NCI-H187 treated with DMSO at 0.1 percent for 48 hours (cell line): ENCODE measurements at places on chromosomes 12 and 14.
A peak's percentile ranks its signal among the peaks of the same experiment; 100 is the strongest.

DNA sequence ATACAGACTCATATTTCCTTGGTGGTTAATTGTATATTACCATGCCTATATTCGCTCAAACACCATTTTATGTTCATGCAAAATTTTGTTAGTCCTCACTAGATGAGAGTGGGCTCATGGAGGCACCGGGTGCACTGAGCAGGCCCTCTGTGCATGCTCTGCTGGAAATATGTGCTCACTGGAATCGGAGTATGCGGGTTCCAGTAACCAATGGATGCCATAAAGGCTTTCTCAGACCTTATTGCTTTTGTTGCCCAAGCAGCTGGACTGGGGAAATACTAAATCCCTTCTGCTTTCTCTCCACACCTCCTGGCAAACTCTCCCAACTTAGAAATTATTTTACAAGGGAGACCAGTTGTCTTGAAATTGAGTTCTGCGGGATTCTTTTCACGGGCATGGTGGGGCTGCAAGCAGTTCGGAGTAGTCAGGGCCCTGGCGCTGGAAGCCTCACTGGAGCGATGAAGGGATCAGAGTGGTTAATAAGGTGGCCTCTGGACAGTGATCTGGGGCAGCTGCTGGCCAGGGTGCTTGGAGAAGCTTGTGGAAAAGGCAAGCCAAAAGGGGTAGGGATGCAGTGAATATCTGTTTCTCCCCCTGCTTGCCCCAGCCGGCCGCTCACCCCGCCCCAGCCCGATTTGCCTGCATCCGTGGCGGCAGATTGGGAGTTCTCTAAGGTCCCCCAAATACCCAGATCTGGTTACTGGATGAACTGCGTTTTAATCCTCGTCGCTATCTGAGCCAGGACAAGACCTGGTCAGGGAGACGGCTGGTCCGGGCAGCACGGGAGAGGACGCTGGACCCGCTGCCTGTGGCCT, 7.4 kb upstream of the HOXC6 start:
- DNase-seq, result no peak

- peak; percentile 82 for DNase-seq
These were observed 50.0 kb upstream of the STON2 start for GRCh38 chr14:81450100-81450531.

GRCh38 chr12:57770734-57771133, 1.2 kb downstream of the METTL1 start:
- no peak for DNase-seq

DNA sequence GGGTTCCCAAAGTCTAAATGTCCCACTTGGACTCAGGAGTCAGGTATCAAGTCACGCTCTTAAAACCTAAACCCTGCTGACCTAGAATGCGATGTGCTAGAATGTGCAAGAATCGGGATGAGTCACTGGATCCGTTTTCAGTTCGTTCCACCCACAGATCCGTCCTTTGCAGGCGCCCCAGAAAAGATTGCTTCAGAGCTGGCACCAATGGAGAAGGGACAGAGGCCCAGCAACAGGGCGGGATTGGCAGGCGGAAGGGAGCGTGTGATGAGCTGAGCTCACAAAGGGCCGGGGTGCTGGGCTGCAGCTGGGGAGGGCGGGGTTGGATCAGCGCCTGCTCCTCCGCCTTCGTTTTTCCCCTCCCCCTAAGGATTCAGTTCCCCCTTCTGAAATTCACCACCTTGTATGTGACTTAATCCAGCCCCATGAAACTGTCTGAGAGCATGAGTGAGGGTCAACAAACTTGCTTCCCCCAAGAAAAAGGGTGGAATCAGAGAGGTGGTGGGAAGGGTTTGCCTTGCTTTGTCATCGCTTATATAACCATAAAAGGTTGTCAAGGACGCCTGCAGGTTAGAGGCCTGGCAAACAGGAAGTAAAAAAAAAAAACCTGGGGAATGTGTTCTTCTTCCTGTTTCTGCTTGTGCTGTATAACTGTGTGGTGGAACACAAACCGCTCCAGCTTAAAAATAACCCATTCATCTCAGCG, 2.8 kb upstream of the UBC start:
- DNase-seq, result no peak

GRCh38 chr12:49750027-49750995, 9.0 kb downstream of the TMBIM6 start:
- DNase-seq, result no peak

DNA sequence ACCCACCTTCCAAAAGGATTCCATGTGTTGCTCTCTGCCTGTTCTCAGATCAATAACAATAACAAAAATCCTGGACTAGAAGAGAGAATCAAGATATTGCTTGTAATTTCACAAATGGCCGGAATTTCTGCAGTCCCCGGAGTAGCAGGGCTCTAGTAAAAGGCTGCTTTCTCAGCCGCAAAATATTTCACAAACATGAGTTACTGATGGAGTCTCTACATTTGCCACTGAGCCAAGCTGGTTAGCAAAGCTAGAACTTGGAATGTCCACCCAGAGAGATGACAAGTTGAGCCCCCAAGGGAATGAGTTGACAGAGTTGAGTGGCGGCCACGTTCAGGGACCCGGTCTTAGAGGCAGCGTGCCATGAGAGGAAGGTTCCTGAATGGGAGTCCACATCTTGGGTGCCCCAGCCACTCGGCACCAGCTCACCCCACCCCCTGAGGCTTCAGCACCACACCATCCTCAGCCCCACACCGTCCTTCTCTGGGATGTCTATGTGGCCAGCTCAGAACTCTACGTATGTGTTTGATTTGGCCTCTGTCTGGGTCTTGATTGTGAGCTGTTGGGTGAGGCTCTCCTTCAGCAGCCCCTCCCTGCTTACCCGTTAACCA, 15.9 kb downstream of the FBLN5 start:
- DNase-seq, result no peak

GRCh38 chr12:14751986-14752385, 51.3 kb downstream of the WBP11 start:
- no peak for DNase-seq

GRCh38 chr12:62166525-62166924, 93.7 kb upstream of the USP15 start:
- DNase-seq, result no peak

DNA sequence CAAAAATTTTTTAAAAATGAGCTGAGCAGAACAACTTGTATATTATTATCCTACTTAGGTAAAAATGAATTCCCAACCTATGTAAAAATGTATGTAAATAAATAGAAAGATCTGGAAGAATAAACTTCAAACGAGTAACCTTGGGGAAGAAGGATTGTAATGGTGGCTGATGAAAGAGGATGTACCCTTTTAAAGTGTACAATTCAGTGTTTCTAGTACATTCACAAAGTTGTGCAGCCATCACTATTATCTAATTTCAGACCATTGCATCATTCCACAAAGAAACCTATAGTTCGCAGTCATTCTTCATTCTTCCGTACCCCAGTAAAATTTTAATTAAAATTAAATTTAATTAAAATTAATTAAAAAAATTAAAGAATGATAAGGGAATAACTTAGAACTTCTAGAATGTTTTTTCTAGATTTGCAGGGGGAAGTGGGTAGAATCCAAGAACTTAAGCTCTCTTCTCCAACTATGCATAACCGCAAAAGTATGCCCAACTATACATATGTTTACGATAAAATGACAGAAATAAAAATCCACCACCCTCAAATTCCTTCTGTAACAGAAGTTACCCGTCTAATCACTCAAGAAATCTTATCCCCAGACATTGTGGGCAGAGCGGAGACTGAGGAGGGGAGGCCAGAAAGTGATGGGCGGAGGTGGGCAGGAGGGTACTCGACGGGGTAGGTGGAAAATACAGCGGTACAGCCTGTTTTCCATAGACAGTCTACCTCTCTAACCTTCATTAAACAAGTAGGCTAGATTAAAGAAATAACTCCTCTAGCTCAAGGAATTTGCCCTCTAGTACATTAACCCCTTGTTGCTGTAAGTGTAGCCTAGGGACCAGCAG, 921 bp downstream of the DEPDC4 start:
- no peak for DNase-seq

- peak; percentile 81 for DNase-seq
These were observed 34.5 kb upstream of the VRK1 start for GRCh38 chr14:96762650-96763049.

DNA sequence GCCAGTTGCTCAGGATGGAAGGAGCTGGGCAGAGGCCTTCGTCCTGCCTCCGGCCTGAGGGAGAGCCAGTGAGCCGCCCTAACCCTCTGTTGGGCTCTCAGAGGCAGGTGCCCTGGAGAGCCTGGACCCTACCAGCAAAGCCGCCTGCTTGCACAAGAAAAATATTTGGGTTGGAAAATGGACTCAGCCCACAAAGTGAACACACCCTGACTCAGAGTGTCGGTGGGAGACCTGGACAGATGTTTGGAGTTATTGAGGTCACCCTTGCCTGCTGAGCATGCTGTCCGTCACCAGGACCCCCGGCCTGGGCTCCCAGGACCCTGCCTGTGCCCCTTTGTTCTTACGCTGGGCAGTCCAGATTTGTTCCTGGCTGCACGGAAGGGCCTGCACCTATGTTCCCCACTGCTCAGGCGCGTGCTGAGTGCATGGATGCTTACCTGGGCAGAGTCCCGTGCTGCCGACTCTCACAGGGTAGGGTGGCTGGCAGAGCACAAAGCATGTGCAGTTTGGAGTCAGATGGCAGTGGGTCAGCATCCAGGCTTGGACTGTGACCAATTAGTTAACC, 22.4 kb downstream of the FAM181A start:
- DNase-seq, result no peak

DNA sequence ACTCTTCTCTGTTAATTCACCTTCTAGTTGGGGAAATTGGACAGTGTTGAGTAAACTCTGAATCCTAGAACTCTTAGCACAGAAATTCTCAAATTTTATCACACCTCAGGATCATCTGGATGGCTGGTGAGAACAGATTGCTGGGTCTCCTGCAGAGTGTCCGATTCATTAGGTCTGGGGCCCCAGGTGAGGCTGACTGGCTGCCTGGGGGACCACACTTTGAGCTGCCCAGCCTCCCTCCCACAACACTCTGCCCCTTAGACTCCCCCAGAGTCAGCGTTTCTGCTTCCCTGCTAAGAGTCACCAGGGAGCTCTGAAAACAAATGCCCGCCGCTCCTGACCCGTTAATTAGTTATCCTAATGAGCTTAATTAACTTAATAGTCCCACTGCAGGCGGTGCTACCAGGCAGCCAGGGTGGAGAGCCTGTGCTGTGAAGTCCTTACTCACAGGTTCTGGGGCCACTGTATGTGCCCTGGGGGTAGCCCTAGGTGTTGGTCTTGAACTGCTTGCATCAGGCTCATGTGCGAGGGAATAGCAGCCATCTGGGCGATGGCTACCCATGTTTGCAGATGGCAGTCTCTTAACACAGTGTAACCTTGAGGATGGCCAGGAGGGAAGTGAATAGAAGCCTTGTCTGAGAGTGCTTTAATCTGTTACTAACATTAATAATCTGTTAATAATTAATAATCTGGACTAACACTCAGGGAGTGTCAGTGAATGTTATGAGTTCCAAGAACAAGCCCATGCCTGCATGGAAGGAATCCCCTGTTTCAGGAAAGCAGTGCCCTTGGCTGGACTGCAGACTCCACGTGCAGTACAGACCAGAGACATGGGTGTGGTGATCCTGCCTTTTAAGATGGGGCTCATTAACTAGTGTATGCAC, 35.6 kb downstream of the AACS start:
- no peak for DNase-seq

GRCh38 chr12:130444061-130444460, 106.4 kb downstream of the PIWIL1 start:
- no peak for DNase-seq

DNA sequence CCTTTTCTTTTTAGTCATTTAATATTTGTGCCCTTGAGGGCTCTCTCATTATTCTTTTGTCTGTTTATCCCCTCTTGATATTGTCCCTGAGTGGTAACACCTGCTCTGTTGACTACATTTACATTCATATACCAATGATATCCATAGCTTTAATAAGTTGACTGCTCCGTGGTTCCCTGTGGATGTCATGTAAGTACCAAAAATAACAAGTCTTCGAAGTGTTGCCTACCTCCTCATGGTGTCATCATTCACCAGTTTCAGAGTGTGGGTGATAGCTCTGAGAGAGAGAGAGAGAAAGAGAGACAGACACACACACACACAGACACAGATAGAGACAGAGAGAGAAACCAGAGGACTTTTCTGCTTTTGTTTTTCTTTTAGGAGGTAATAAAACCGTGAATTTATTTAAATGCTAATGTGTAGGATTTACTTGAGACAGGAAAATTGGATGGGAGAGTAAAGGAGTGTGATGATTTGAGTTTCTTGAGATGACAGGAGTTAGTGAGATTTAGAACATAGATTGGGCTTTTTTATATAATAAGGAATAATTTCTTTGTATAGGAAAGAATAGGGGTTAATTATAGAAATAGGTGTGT, 52.2 kb downstream of the PAPOLA start:
- DNase-seq, result no peak

GRCh38 chr14:85241022-85241855, 288.7 kb upstream of the FLRT2 start:
- no peak for DNase-seq

DNA sequence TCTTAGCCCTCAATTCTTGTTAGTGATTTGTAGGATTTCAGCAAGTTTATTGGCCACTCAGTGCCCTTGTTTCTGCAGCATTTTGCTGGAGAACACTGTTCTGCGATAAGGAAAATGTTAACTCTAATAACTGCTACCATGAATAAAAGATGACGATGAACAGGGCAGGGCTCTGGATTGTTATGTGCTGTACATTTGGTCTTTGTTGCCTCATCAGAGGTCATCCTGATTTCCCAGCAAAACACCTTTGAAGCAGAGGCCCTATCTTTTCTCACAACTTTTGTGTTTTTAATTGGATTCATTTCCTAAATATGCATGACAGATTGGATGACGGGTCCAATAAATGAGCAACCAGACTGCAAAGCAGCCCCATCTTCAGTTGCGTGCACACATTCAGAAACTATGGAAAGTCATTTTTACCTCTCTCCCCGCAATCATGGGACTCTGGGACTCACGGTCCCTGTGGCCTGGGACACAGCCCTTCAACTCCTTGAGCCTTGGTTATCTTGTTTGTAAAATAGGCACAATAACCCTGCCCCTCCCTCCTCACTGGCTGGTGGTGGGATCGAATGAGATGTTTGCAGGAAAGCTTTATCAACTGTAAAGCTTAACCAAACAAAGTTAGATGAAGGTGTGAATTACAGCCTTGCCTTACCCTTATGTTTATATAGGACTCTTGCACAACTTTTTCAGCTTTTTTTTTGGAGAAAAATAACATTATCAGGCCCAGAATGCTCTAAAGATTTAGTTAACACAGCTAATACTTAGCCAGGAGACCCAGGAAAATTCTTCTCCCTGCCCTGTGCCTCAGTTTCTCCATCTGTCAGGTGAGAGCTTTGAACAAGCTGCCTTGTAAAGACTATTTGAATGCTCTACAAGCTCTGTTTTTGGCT, 45.4 kb downstream of the RPH3A start:
- DNase-seq, result no peak

GRCh38 chr12:87518481-87518880, 510.7 kb downstream of the C12orf50 start:
- no peak for DNase-seq

- no peak for DNase-seq
These were observed 17.6 kb downstream of the MON2 start for GRCh38 chr12:62484233-62484632.

DNA sequence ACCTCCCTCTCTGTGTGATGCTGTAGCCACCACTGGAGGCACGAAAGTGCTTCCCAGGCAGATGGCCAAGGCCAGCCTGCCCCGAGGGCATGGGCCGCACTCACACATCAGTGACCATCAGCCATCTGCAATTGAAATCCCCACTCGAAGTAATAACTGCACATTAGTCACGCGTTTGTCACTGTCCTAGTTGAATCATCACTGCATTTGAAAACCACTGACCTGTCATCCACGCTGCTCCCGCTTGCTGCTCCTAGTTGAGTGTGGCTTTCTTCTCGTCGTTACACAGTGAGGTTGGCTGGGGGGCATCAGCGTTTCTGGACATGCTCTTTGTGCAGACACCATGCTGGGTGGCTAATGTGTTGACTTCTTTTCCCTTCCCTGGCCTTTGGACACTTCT, 176.1 kb downstream of the ADGRD1 start:
- DNase-seq, result no peak
